ENCODE measurements at places on chromosomes 1 and 21.

GRCh38 chr1:63155437-63155836, 166.9 kb upstream of the FOXD3 start:
- DNase-seq = no peak

DNA sequence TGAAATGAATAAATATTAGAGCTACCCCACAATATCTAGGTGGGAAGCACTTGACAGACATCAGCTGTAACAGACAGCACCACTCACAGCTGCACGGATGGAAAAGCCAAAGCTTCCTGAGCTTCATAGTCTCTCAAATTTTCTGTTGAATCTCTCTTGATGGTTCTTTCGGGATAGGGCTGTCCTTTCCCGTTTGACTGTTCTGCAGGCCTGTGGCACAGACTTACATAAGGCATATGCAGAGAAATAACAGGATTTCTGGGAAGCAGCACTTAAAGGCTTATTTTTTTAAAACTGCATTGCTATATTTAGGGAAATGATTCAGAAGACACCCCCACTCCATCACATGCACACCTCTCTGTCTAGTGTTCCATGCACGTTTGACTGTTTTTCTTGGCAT, 77.5 kb downstream of the ZNF648 start:
- no peak for DNase-seq

DNA sequence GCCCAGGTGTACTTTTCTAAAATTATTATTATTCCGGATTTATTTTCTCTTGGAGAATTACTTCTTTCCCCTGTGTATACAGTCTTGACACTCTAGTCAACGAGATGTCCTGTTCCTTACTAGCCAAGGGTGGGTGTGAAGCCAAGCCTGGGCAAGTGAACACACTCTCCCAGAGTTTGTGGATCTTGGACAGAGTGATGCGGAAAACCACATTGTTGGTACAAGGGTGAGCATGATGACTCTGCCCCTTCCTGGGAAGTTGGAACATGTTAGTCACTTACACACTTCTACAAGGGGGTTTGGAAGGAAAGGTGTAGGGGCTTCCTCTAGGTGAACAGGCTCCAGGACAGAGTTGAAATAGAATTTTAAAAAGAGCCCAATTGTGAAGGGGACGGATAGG, 20.0 kb upstream of the RD3 start:
- DNase-seq = no peak

DNA sequence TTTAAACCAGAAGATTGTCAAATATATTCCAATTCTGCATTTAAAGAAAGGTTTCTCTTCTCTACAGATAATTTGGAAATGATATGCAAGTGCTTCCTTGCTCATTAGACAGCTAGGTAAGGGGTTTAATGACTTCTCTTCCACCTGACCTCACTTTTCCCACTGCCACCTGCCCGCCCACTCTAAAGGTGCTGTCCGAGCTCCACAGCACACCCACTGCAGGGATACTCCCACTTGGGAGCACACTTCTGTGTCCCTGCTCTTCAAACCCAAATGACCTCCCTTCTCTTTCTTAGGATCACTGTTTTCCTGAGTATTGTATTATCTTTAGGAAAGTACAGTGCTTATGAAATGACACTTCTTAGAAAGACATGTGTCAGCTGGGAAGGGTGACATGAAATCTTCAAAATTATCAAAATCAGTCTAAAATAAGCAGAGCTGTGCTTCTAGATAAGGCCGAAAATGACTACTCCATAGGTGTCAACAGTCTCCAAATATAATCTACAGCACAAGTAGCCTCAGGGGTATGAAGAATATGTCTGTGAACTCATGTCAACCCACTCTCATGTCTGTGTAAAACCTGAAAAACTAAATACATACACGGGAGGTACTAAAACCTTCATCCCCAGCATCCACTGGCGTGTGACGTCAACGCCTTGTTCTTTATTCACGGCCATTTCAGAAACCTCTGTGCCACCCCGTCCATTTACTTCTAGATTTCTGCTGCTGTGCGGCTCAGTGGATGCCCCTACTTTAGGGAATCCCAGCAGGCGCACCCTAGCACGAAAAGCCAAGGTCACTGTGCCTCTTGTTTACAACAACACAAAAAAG, 71.0 kb downstream of the SLC45A1 start:
- no peak for DNase-seq

DNA sequence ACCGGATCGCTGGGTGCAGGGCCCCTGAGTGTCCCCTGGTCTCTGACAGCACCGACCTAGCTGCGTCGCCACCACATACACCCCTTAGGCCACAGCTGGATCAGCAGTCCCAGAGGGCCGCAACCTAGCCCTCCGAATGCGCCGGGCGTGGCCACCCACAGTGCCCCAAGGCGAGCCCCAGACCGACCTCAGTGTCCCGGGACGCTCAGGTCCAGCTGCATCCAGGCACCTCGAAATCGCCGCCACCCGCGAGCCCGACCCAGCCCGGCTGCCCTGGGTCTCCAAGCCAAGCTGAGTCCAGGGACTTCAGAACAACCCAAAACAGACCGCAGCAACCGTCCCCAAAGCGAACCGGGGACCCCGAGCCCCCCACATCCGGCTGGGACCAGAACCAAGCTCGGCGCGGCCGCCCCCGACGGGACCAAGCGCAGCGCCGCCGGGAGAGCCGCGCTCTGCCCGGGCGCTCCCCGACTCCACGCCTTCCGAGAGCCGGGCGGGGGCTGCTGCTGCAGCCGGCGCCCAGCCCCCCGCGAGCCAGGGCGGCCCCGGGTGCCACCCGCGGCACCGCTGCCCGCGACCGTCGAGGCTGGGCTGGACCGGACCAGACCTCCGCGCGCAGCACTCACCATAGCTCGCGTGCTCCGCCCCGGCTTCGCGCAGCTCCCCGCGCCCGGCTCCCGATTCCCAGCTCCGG, 54.6 kb upstream of the ECE1 start:
- no peak for DNase-seq

DNA sequence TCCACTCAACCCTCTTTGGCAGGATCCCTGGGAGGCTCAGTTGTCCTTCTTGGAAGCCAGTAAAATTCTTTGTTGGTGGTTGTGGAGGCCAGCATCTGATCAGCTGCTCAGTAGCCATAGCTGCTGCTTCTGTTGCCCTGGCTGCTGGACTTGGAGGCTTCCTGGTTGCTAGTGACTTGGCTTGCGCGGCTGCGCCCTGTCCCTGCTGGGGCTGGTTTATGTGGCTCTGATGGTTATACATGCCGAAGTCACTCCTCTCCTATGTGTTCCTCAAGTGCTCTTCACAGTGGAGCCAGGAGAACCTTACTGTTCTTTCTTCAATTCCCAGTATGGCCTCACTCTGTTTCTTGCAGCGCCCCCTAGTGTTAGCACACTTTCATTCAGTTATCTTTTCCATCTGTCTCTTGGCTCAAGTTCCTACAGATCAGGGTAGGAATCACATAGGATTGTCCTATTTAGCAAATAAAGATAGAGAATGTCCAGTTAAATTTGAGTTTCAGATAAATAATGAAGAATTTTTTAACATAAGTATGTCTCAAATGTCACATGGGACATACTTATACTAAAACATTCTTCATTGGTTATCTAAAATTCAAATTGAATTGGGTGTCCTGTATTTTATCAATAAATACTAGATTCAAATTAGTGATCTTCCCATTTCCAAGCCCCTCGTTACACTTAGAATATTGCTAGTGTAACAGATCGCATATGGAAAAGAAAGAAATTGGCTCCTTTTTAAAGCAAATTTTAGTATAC, 176.5 kb downstream of the TGFB2 start:
- DNase-seq = peak; percentile 31

DNA sequence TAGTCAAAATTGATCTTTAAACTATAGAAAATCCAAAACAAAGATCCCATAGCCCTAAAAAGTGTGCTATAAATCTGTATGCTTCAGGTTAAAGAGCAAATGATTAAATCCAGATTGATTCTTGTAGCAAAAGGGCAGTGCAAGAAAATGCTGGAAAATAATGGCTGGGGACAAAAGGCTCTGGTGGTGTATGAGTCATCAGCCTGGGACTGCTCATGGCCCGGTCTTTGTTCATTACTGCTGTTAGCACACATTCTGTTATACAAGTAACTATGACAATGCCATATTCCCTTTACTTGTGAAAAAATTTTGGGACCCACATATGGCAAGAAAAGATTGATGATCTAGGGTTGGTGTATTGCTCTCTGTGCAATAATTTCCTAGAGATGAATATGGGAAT, 89.1 kb downstream of the RWDD3 start:
- no peak for DNase-seq

- DNase-seq = peak; percentile 24
Measured at GRCh38 chr21:37073417-37074196, 553 bp downstream of the TTC3 start.

DNA sequence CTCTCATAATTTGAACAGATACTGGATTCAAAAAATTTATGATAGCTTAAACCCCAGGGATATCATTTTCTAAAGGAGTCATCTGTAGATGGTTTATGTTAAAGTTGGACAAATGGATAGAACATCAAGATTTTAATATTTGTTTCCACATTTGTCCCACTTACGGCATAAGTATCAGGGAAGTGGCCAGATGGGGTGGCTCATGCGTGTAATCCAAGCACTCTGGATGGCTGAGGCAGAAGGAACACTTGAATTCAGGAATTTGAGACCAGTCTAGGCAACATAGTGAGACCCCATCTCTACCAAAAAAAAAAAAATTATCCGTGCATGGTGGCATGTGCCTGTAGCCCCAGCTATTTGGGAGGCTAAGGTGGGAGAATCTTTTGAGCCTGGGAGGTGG, 229.1 kb downstream of the GPR52 start:
- DNase-seq = no peak

DNA sequence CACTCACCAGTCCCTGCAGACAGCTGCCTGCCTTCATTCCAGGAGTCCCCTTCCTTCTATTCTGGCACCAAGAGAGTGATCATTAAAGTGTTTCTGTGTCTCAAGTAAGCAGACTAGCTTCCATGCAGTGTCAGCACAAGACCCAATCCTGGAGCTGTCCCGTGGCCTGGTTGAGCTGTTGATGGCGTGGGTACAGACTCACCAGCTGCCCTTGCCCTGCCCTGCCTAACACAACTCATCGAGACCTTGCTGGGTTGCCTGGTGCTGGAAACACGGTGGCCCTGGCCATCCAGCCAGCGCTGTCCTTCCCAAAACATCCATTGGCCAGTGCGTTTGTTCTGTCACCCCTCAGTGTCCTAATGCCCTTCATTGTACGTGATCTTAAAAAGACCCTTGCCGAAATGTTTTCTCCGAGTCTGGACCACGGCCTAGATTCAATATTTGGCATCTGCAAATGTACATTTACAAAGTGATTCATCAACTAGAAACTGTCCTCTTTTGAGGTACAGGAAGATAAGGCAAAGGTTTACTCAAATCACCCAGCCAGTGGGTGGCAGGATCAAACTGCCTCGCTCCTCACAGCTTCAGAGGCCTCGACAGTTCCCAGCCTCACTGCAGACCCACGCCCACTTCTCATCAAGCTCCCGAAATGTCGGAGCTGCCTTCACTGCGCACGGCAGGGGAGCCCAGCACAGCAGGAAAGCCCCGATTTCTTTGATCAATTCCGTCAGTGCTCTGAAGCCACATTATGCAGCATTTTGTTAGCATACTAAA, 494.2 kb downstream of the KIF26B start:
- no peak for DNase-seq

DNA sequence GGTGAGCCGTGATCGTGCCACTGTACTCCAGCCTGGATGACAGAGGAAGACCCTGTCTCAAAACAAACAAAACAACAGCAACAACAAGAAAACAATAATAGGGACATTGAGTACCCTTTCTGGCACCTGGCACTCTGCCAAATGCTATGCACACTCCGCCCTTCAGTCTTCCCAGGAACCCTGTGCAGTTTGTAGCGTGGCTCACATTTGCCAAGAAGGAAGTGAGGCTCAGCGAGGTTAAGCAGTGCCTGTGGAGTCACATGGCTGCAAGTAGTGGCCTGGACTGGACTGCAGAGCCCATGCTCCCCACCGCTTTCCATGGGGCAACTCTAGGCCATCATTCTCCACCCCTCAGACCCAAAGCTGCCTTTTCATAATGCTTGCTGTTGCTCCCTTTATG, 5.3 kb upstream of the EVA1B start:
- no peak for DNase-seq

- DNase-seq = no peak
Measured at GRCh38 chr21:38277501-38278131, 20.8 kb downstream of the KCNJ15 start.

GRCh38 chr1:109751531-109752260, 10.9 kb upstream of the GSTM3 start:
- DNase-seq = no peak

DNA sequence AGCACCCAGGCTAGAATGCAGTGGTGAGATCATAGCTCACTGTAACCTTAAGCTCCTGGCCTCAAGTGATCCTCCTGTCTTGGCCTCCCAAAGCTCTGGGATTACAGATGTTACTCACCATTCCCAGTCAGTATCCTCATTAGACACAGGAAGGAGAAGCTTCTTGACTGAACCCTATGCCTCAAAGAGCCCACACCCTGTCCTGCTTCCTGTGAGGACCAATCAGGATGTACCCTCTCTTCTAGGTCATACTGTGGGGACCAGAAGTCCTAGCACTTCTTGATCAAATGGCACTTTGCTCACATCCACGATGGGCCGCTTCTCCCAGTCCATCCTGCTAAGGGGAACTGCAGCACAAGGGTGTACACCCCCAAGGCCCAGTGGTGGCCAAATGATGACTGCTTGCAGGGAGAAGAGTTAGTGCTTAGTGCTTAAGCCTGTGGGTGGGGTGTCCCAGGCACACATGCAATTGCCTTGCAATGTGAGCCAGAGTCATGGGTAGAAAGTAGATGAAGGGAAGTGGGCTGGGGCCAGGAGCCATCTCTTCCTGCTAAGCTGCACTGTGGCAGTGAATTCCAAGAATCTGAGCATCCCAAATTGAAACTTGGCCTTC, 9.8 kb downstream of the CD34 start:
- DNase-seq = no peak

DNA sequence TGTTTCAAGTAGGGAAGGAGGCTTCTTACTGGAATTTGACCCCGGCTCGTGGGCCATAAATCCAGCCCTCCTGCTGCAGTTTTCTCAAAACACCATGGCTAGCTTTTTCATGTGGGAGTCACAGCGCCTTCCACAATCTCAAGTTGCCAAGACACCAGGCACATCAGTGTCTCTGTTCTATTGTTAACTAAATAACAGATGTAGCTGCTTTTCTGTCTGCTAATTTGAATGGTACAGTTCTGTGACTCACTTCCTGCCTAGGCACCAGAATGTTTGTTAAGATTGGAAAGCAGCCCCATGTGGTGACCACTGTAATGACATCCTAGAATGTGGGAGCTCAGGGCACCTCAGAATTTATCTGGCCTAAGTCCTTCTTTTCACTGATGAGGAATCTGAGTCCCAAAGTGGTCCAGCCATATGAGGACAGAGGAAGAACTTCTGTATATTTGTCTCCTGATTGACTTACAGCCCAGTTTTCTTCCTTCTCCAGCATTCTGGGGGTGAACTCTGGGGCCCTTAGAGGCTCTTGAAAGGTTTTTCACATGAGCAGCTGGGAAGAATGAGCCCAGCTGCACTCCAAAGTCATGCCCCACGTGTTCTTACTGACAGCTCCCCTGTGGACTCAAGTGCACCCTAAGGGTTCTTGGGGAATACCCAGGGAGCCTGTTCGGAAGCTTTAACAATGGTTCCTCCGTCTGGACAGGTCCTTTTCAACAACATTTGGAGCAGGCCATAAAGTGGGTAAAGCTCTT, 27.5 kb downstream of the TRIM45 start:
- no peak for DNase-seq

- no peak for DNase-seq
Measured at GRCh38 chr1:183841550-183841949, 36.6 kb downstream of the RGL1 start.

GRCh38 chr1:145871994-145872924, 13.4 kb upstream of the PIAS3 start:
- DNase-seq = peak; percentile 10
